ENCODE measurements at places on chromosomes 13 and 19. TPM values are rescaled to one million over a fixed set of nuclear protein-coding genes. Genes with fewer than 3 reads are reported as not detected.

Gene ZNF829
- 5.6 TPM for total RNA-seq

Gene GGACT
- total RNA-seq = 0.99 TPM

Gene SLC7A10
- total RNA-seq = 0.27 TPM

Gene ZNF329
- total RNA-seq = 8.3 TPM

Gene ICAM5
- total RNA-seq = 0.54 TPM

Gene NOSIP
- 62.9 TPM for total RNA-seq

Gene PNMA8A
- total RNA-seq = 5.3 TPM

DNA sequence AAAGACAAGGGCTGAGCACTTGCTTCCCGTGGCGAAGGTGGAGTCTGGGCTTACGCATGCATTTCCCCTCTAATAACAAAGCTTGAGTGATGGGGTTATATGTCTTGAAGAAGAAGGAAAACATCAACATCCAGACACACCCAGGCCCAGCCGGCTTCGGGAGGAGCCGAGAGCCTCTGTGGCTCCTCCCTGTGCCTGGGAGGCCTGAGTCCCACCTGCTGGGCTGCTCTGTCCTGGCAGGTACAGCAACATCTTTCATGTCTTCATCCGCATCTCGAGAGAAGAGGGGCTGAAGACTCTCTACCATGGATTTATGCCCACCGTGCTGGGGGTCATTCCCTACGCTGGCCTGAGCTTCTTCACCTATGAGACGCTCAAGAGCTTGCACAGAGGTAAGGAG, 30.6 kb downstream of the TMEM161A start:
- no peaks in the 10 kb centered on the region for H3K4me1 ChIP-seq
- H3K27ac ChIP-seq = no peak overlapping the region
- no peak overlapping the region for H3K4me3 ChIP-seq

- no peak overlapping the region for H3K27ac ChIP-seq
- H3K36me3 ChIP-seq = no peaks in the 10 kb centered on the region
- no peak for DNase-seq
- peaks cover 10% of the 10 kb centered on the region for H3K4me1 ChIP-seq
- no peak overlapping the region for H3K4me3 ChIP-seq
- H3K27me3 ChIP-seq = no peaks in the 10 kb centered on the region
Observed at GRCh38 chr13:50197705-50198104, 182.5 kb downstream of the KCNRG start.

DNA sequence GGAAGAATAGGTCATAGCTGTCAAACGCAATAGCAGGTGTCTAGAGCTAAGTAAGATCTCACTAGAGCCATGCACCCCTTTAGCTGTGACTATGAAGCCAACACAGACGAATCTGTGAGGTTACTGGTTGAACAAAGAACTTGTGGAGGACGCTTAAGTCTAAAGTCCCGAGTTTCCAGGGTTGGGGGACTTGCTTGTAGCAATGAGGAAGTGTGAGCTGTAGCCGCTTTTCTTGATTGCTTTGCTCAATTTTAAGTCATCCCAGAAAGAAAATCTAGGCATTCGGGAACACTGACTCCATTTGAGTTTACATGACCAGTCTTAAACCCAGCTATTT, 1.6 kb downstream of the GPC5 start:
- H3K36me3 ChIP-seq = no peaks in the 10 kb centered on the region
- peaks cover 14% of the 10 kb centered on the region for H3K4me1 ChIP-seq
- H3K27ac ChIP-seq = no peak overlapping the region
- H3K4me3 ChIP-seq = no peak overlapping the region

DNA sequence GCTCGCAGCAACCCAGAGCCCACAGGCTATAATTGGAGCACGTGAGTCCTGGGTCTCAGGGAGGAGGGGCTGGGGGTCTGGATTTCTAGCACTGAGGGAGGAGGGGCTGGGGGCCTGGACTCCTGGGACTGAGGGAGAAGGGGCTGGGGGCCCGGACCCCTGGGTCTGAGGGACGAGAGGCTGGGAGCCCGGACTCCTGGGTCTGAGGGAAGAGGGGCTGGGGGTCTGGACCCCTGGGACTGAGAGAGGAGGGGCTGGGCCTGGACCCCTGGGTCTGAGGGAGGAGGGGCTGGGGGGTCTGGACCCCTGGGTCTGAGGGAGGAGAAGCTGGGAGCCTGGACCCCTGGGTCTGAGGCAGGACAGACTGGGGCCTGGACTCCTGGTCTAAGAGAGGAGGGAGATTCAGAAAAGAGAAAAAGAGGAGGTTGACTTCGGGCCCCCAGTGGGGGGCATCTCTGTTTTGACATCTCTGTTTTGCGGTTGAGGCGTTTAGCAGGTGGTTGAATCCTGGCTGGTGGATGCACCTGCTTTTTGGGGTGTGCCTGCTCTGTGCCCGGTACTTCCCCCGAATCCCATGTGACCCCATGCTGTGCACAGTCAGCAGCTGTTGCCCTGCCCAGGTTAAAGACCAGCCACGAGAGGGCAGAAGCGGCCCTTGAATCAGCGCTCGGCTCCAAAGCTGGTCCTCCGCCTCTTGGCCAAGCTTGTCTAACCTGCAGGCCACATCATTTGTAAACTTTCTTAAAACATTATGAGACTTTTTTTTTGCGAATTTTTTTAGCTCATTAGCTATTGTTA, 10.5 kb downstream of the PVR start:
- peaks cover 91% of the 10 kb centered on the region for H3K36me3 ChIP-seq
- peak; percentile 77 for DNase-seq
- H3K27me3 ChIP-seq = no peaks in the 10 kb centered on the region
- H3K4me1 ChIP-seq = no peaks in the 10 kb centered on the region
- H3K27ac ChIP-seq = no peak overlapping the region

DNA sequence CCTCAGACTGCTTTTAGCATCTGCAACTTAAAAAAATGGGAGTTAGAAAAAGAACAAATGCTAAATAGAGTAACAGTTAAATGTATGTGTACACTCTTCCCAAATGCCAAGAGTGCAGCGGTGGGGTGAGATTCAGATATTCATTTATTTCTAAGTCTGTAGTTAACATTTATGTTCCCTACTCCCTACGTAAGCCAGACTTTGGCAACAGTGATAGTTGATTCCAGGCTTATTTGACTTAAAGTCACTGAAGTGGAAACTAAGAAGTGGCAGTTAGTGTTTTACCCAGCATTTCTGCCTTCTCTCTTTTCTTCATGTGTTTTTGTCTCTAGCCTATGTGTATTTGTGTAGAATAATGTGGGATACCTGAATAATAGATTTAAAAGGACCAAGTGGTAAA, 4.5 kb downstream of the MIR17HG start:
- no peak overlapping the region for H3K4me3 ChIP-seq
- H3K27me3 ChIP-seq = no peaks in the 10 kb centered on the region
- no peaks in the 10 kb centered on the region for H3K36me3 ChIP-seq
- H3K4me1 ChIP-seq = peaks cover 19% of the 10 kb centered on the region
- no peak for DNase-seq

- no peak overlapping the region for H3K4me3 ChIP-seq
- H3K27me3 ChIP-seq = no peaks in the 10 kb centered on the region
- no peak overlapping the region for H3K27ac ChIP-seq
Observed at GRCh38 chr13:21202767-21203531, 26.5 kb downstream of the MRPL57 start.

- H3K4me3 ChIP-seq = no peak overlapping the region
- DNase-seq = no peak
- no peaks in the 10 kb centered on the region for H3K27me3 ChIP-seq
- no peaks in the 10 kb centered on the region for H3K4me1 ChIP-seq
Observed at GRCh38 chr13:67803118-67803517, 573.0 kb upstream of the PCDH9 start.

GRCh38 chr13:99123101-99124045, 77.3 kb upstream of the UBAC2 start:
- DNase-seq = no peak
- no peaks in the 10 kb centered on the region for H3K36me3 ChIP-seq
- H3K4me1 ChIP-seq = no peaks in the 10 kb centered on the region
- H3K4me3 ChIP-seq = no peak overlapping the region
- H3K27ac ChIP-seq = no peak overlapping the region
- no peaks in the 10 kb centered on the region for H3K27me3 ChIP-seq

- no peak for DNase-seq
- no peaks in the 10 kb centered on the region for H3K4me1 ChIP-seq
- H3K4me3 ChIP-seq = no peak overlapping the region
- no peak overlapping the region for H3K27ac ChIP-seq
- H3K27me3 ChIP-seq = no peaks in the 10 kb centered on the region
Observed at GRCh38 chr19:48216933-48217332, 38.8 kb downstream of the CARD8 start.

DNA sequence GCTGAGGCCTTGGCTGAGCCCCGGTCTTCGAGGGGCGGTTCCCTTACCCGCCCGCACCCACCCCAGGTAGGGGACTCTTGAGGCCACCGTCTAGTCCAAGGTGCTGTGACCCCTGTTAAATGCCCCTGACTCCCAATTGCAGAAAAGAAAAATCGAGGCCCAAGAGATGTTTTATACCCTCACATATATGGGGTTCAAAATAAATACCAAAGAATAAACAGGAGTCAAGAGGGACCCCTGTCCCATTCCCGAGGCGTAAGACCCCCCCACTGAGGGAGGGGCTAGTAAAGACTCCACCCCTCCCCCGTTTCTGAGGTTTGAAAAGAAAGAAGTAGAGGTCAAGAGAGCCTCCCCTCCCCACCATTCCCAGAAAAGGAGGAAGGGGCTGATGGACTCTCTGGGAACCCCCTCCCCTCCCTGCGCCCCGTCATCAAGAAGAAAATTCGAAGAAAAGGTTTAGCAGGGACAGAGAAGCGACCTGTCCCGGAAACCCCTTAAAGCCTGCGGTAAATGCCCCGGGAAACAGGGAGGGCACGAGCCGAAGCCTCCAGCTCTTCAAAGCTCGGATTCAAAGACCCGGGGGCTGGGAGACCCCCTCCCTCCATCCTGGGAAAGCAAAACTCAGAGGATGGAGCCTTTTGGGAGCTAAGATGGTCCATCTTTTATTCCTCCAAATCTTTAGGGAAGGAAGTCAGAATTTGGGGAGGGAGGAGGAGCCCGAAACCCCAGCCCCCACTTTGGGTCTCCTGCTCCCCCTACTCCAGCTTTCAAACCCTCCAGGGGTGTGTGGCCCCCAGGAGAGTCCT, 755 bp upstream of the RAB3A start:
- peak; percentile 86 for DNase-seq
- peaks cover 37% of the 10 kb centered on the region for H3K4me1 ChIP-seq
- H3K4me3 ChIP-seq = peak overlapping the region; percentile 53
- peaks cover 20% of the 10 kb centered on the region for H3K36me3 ChIP-seq
- H3K27me3 ChIP-seq = no peaks in the 10 kb centered on the region

DNA sequence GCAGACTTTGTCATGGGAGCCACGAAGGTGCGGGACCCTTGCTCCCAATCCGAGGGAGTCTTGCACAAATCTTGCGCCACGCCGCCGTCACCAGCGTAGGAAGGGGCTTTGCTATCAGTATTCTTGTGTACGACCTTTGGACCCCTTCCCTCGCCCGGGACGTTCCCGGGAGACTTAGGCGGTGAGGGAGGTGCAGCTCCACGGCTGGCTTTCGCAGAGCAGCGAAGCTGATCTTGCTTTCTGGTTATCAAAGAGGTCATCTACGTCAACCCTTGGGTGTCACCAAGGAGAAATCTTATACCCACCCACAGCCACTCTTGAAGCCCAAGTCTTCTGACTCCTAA, 583 bp downstream of the TECR start:
- DNase-seq = no peak
- peak overlapping the region; percentile 72 for H3K4me3 ChIP-seq
- peaks cover 14% of the 10 kb centered on the region for H3K4me1 ChIP-seq
- H3K27me3 ChIP-seq = no peaks in the 10 kb centered on the region
- peak overlapping the region; percentile 96 for H3K27ac ChIP-seq

GRCh38 chr13:70829748-70830147, 721.5 kb upstream of the KLHL1 start:
- H3K27me3 ChIP-seq = no peaks in the 10 kb centered on the region
- no peak overlapping the region for H3K27ac ChIP-seq
- H3K4me3 ChIP-seq = no peak overlapping the region
- no peaks in the 10 kb centered on the region for H3K36me3 ChIP-seq

DNA sequence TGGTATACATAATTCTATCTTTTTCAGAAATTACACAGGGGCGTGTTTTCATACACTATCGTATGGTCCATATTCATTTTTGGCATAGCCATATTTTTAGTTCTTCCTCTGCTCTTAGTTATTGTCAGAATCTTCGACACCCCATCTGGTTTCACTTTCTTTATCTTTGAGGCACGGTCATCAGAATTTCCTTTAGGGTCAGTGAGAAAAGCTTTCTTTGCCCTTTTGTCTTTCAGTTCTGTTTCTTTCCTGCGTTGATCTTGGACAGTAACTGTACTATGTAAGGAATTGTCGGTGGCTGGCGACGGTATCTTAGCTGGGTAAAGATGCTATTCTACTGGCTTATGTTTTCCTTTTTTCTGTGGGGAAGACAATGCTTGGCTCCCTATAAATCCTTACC, 10.6 kb upstream of the KIR2DL4 start:
- no peaks in the 10 kb centered on the region for H3K36me3 ChIP-seq
- no peak overlapping the region for H3K27ac ChIP-seq
- H3K27me3 ChIP-seq = no peaks in the 10 kb centered on the region
- H3K4me1 ChIP-seq = no peaks in the 10 kb centered on the region
- DNase-seq = peak; percentile 20
- peak overlapping the region; percentile 2 for H3K4me3 ChIP-seq

GRCh38 chr13:54647275-54647674, 1618.7 kb downstream of the OLFM4 start:
- H3K4me1 ChIP-seq = no peaks in the 10 kb centered on the region
- no peak overlapping the region for H3K4me3 ChIP-seq
- no peak overlapping the region for H3K27ac ChIP-seq
- H3K27me3 ChIP-seq = no peaks in the 10 kb centered on the region
- H3K36me3 ChIP-seq = no peaks in the 10 kb centered on the region
- DNase-seq = no peak

DNA sequence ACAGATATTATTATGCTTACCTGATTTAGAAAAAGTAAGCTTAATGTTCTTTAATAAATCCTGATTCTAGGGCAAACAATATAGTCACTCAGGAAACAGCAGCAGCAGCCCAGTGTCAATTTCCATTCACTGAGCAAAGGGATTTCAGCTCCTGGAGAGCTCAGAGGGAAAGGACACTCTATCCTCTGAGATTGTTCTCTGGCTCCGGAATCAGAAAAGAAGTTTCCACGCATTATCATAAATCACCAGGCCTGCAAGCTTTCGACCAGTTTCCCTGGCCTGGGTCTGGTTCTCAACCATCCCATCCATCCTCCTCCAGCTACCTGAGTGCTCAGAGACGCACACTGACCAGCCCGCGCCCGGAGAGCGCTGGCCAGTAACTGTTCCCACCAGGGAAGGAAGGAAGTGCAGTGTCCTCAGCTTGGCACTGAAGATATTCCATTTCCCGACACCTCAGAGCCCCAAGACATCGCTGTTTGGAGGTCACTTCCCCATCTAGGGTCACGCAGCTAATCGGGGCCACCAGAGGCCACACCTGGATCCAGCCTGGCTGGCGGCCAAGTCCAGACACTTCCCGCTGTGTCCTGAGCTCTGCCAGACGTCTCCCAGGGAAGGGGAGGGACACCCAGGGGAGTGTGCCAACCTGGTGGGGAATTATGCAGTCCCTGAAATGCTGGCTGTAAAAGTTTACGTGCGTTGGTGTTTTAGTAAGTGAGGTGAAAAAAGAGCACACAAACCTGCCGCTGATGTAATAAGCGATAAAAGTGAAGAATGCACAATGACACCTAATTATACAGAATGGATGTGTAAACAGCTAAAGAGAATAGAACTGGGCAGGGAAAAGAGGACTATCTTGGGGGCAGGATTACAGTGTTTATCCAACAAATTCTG, 29.1 kb downstream of the EPS15L1 start:
- H3K27ac ChIP-seq = peak overlapping the region; percentile 66
- peak; percentile 70 for DNase-seq
- H3K4me1 ChIP-seq = no peaks in the 10 kb centered on the region

All from sigmoid colon (tissue), 7 donors.